ENCODE measurements at places on chromosomes 7 and 10. TPM values are rescaled to one million over a fixed set of nuclear protein-coding genes. Genes with fewer than 3 reads are reported as not detected.

- DNase-seq = no peak
Measured at GRCh38 chr7:29300026-29300480, 105.5 kb downstream of the CHN2 start.

DNA sequence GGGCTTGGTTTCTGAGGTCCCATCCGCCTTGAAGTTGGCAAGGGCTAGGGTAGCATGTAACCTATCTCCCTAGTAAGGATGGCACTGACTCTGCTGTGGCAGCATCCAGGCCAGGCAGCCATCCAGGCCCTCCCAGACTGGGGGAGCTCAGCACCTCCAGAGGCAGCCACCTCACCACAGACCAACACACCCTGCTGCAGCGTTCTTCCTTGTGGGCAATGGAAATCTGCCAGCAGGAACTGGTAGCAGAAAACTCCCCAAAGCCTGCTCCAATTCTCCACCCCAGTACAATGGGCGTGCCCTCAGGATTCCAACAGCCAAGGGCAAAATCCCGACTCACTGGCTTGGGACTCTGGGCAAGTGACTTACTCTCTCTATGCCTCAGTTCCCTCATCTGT lies 27.5 kb downstream of the DLG5 start:
- no peak for DNase-seq

DNA sequence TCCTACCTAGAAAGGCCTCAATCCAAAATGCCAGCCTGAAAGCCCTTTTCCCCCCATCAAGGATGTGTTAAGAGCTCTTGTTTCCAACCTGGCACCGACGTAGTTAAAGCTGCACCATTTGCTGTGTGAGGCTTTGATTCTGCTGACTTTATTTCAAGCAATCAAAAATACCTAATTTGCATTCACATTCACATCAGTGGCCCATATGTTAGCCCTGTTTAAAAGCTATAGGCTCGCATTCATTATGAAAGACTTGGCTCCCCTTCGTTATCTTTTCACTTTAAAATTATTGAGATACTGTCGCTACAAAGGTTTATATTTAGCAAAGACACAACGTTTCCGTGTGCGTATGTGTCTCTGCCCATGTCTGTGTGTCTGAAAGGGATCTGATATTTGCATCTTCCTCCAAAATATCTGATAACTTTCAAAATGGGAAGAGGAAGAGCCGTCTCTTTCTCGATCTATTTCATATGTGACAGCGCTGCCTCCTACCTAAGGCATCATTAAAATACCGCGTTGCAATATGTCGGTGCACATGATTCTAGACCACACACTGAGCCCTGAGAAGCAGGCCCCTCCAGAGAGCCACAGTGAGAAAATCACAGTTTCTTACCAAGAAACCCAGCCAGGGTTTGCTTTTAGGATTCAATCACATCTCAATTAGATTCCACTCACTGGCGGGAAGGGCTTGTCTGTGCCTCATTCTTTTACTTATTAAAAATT lies 57.1 kb upstream of the ITPRID1 start:
- DNase-seq = no peak

DNA sequence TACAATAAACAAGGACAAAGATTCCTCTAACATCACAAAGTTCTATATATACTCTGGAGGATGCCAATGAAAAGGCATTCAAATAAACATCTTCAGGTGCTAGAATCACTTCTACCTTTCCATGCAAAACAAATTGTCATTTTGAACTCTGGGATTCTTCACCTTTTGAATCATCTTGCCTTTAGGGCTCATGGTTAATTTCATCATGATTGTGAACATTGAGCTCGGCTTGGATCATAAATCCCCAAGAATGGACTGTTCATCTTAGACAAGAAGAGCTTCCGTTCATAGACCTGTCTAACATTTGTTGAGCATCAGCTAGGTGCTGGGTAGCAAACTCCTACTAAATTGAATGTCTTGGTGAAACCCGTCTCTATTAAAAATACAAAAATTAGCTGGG lies 212.2 kb downstream of the TNS3 start:
- DNase-seq = no peak

DNA sequence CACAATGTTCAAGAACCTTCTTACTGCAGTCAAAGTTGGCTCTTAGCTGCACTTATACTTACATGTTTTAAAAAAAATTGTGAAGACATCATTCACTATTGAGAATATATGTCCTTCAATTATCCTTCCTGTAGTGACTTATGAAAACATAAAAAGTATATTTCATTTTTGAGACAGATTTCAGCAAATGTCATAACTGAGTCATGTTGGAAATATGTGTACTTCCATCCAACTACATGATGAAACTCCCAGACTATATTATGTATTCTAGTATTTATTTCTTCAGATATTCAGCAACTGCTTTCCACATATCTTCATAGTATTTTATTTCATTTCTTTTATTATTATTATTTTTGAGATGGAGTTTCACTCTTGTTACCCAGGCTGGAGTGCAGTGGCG lies 160.2 kb downstream of the ARHGAP12 start:
- no peak for DNase-seq

The CYP26C1 gene
- total RNA-seq = 0.05 TPM

The AS3MT gene
- total RNA-seq = 0.18 TPM
